ENCODE measurements at places on chromosomes 2 and 18. TPM values are rescaled to one million over a fixed set of nuclear protein-coding genes. Genes with fewer than 3 reads are reported as not detected.

The TMEFF2 gene
- not detected for total RNA-seq

DNA sequence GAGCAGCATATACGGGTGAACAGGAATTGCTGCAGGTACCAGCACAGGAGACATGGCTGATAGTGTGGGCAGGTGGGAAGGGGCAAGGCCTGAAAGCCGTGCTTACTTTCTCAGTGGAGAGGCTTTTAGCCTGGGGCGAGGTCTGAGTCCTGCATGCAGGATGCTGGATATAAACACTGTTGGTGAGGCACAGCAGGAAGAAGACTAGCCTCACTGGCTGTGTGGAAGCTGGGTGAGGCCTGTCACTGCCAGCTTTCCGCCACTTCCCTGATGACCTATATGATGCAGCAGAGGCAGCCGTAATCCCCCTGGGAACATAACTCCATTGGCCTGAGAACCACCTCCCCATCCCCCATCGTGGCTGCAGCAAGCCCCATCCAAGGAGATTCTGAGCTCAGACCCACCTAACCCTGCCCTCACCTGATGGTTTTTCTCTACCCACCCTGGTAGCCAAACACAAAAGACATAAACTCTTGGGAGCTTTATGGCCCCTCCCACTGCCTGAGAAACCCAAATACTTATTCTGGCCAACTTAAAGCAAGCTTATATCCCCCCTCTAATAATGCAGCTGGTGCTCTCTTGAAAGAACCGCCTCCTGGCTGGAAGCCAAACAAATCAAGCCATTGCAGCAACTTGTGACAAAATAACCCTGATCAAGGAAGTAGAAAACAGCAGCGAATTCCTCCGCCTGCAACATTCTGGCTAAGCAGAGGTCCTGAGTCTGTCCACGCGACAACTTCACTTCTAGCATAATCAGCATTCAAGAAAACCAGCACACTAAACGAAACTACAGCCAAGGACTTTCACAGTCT, 54.6 kb upstream of the DSC1 start:
- no peak for DNase-seq

The NPHP1 gene
- 2.0 TPM for total RNA-seq

The LAMA1 gene
- total RNA-seq = 6.2 TPM

DNA sequence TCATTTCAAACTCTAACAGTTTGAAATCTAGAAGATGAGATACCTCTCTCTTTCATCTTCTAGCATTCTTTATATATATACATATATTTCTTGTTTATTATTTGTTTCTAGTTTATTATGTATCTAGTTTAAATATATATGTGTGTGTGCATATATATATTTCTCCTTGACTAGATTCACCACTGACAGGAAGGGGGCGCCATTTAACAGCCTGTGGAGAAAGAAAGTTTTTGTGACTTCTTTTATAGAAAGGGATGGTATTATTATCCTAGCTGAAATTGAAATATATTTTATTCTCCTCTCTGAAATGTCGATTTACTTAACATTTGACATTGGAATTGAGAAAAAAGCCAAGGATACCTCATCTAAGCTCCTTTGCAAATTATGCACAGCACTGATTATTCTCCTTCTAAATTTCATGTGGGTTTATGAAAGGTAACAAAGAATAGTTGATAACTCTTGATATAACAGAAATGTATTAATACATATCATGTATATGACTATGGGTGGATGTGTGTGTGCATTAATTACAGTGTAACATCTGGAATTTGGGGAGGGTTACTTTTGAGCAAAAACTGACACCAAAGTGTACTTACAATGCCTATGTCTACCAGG, 160.7 kb upstream of the NT5C1B start:
- DNase-seq = peak; percentile 73

The IL36A gene
- not detected for total RNA-seq

The PASK gene
- 0.38 TPM for total RNA-seq

GRCh38 chr18:49510393-49511115, 23.5 kb upstream of the C18orf32 start:
- DNase-seq = peak; percentile 75

The FTCDNL1 gene
- 0.13 TPM for total RNA-seq

DNA sequence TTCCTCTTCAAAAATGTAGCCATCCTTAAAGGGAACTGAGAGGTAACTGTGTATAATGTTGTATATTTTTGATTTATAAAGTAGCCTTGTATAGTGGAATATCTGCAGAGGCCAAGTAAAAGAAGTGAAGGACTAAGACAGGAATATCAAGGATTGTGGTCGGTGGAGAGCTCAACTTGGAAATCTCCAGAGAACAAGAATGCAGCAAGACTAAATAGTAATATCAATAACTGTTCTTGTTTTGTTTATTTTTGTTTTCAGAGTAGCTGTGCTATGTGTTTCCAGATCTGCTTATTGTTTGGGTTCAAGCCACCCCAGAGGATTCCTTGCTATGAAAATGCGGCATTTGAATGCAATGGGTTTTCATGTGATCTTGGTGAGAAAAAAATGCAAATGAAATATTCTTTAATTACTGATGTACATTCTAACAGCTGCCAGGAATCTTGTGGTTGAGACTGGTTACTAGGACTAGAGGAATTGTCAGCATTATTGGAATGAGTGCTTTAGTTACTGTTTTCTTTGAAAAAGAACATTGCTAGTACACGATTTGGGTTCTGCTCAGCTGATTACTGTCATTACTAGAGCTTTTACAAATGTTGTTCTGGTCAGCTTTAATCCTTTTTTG, 25.0 kb downstream of the FASTKD2 start:
- DNase-seq = peak; percentile 43

DNA sequence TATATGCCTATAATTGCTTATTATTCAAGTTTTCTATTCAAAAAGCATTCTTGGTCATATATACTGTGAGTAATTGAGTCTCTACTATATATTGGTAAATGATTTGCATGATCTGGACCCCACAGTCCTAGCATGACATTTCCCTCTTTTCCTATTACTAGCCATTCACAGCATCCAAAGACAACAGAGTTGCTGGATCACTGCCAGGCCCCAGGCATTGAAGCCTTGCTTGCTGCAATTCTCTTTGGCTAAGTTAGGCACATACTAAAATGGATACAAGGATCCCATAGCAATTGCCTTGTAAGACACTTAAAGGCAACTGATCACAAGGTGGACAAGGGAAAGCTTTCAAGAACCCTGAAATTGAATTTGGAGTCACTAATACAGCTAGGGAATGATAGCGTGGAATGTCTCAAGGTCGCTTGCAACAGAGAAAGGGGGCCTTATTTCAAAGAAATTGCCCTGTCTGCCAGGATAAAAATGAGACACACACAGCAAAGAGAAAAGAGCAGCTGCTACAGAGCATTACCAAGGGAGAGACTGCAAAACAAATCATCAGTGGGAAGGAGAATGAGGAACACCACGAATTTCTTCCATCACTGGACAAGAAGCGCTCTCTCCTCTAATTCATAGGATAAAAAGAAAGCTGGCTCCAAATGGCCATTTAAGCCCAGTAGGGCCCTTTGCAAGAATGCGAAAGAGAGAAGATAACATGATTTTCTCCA, 77.1 kb upstream of the EPHA4 start:
- peak; percentile 7 for DNase-seq

- DNase-seq = peak; percentile 80
Observed at GRCh38 chr2:40401896-40402295, 50.0 kb downstream of the SLC8A1 start.

- no peak for DNase-seq
Observed at GRCh38 chr2:237667893-237668292, 40.5 kb downstream of the LRRFIP1 start.

DNA sequence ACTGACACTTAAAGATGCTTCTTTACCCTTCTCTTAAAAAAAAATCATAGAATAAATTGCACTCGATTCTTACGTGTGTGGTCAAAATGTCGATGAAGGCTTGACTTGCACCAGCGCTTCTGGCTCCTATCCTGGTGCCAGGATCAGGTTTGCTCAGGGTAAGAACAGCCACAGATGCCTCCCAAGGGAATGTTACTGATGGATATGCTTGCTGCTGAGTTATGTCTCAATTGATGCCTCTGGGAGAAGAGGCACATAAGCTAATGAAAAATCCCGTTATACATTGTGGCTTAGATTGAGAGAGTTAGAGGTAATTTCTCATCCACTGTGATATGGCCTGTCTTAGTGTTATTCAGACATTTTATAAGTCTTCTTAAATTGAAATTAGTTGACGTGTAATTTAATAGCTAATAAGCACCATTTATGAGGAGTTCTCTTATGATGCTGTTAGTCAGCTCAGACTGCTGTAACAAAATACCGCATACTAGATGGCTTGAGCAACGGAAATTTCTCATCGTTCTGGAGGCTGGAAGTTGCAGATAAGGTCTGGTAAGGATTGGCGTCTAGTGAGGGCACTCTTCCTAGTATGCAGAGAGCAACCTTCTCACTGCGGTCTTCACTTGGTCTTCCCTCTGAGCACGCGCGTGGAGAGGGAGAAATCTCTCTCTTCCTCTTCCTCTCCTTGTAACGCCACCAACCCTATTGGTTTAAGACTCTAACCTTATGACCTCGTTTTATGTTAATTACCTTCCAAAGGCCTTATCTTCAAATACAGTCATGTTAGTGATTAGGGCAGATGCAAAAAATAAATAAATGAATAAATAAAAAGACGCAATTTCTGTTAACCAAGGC, 116.6 kb upstream of the NOSTRIN start:
- no peak for DNase-seq

- DNase-seq = no peak
Observed at GRCh38 chr18:3608488-3608887, 158.5 kb downstream of the TGIF1 start.

DNA sequence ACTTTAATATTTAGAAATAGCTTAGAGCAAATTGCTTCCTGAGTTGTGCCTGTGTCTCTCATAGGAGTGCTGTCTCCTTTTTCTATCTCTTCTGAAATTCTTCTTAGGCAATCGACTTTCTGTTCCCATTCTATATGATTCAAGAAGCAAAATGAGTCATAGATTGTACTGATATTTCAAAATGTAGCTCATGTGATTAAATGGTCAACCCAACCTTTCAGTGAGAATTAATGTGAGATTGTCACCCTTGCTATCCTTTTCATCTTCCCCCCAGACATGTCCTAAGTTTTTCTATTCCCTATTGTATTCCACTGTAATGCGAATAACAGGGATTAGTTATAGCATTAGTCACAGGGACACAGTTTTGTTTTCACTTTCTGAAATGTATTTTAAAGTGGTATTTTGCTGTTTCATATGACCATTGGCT, 413.6 kb downstream of the THSD7B start:
- DNase-seq = peak; percentile 75

DNA sequence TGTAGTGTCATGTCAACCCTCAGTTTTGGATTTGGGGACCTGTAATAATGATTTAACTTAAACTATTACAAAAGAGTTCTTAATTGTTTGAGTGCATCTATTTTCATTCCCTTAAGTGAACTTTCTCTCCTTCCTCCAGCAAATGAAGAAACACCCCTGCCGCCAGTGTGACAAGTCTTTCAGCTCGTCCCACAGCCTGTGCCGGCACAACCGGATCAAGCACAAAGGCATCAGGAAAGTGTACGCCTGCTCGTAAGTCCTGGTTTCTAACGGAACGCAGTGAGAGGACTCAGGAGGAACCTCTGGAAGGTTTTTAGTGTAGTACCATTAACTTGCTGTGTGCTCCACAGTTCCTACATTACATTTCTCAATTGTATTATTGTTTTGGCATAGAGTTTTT, 114.2 kb downstream of the ZNF532 start:
- DNase-seq = no peak

DNA sequence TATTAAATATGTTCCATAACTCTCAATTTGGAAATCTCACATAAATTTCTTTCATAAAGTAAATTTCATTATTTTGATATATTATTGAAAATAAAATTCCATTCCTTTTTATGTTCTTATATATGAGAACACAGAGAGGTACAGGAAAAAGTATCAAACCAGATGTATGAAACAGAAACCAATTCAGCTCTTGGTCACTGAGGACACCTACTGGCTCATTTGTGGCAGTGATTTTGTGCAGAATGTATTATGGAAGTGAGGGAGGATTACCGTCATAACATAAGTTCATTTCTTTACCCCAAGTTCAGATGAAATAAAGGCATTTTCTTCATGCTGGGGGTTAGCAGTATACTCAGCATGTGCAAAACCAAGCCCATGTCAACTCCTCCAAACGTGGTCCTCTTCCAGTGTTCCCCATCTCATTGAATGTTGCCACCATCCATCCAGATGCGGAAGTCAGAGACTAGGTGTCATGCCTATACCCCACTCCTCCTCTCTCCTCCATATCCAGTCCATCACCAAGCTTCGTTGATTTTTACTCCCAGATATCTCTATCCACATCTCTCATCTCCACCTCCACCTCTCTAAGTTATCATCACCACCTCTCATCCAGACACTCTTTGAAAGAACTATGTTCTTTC, 41.7 kb upstream of the MALL start:
- peak; percentile 83 for DNase-seq

GRCh38 chr2:170892391-170892951, 36.6 kb upstream of the GORASP2 start:
- no peak for DNase-seq

- no peak for DNase-seq
Observed at GRCh38 chr2:16291226-16291625, 350.9 kb downstream of the MYCN start.

The PIK3C3 gene
- total RNA-seq = 56.4 TPM

The SGPP2 gene
- not detected for total RNA-seq

The SERPINB4 gene
- total RNA-seq = not detected

GRCh38 chr2:161424394-161424769, 8.3 kb downstream of the TBR1 start:
- DNase-seq = no peak

- no peak for DNase-seq
Observed at GRCh38 chr2:205586626-205587025, 95.7 kb upstream of the NRP2 start.

- DNase-seq = peak; percentile 48
Observed at GRCh38 chr2:53987336-53987921, 16.6 kb upstream of the PSME4 start.

GRCh38 chr2:1297372-1298159, 115.7 kb upstream of the TPO start:
- no peak for DNase-seq

DNA sequence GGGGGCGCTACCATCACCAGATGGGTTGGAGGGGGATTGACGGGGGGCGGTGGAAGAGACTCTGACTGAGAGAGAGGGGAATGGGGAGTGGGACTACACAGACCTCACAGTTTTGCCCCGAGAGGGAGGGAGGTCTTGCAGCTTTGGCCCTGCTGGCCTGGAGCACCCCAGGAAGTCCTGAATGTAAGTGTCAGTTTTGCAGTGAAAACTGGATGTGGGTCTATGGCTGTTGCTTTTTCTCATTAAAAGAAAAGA, 2.4 kb downstream of the TCF7L1 start:
- no peak for DNase-seq

The BMP10 gene
- not detected for total RNA-seq

The SLC16A14 gene
- not detected for total RNA-seq

The SCG2 gene
- 0.25 TPM for total RNA-seq

The ATP6V1B1 gene
- total RNA-seq = not detected
